ENCODE measurements at places on chromosomes 1 and 21.

DNA sequence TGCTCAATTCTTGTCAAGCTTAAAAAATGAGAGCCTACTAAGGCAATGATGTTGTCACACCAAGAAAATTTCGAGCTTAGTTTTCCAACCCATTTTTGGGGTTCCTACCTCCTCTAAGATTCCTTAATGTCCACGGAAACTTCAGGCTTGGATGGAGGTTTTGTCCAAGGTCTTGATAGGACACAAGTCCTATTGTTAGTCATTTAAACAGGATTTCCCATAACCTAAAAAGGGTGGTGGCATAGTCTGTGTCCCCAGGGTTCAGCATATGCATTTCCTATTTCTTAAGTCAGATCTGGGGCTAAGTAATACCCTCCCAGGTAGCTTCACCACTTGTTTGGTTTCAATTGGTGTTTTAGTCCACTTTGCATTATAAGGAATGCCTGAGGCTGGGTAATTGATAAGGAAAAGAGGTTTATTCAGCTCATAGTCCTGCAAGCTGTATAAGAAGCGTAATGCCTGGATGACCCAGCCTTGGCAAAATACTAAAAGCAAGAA is 10.9 kb upstream of the PADI2 start:
- DNase-seq: no peak

- no peak for DNase-seq
These were observed 15.4 kb downstream of the NPPA start for GRCh38 chr1:11831945-11832725.

- no peak for DNase-seq
These were observed 2.4 kb upstream of the RNU11 start for GRCh38 chr1:28646040-28646439.

- no peak for DNase-seq
These were observed 22.8 kb downstream of the NEK7 start for GRCh38 chr1:198179556-198179981.

DNA sequence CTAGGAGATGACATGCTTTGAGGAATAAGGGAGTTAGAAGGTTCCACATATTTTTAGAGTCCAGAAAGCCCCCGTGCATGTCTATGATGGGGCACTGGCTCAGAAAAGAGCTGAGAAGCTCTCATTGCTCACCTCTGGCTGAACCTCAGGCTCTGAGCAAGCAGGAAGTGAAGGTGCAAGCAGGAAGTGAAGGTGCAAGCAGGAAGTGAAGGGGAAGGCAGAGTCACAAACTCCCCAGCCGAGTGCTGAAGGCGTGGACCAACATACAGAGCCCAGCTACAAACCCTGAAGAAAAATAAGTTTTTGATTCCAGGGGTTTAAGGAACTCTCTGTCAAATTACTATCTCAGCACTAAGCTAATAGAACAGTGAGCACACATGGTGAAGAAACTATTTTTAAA is 7.0 kb downstream of the KRTAP10-8 start:
- no peak for DNase-seq

DNA sequence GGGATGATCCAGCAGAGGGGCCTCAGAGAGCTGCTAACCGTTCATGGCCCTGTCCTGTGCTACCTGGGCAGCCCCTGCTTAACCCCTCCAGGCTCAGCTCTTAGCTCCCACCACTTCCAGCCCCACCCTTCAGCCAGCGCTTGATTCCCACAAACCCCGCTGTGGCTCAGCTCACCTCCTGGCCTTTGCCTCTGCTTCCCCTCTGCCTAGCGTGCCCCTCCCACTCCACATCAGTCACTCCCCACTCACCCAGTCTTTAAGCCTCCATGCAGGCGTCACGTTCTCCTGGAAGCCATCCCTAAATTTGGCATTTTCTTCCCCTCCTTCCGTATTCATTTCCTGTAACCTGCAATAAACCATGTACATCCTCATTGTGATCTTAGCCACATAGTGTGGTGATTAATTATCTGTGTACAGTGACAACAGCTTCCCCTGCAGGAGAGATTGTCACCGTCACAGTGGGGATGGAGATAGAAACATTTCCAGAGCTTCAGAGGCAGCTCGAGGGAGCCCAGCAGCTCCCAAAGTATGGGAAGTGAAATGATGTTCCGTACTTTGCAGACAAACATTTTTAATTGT is 65.5 kb downstream of the EPHB2 start:
- no peak for DNase-seq

DNA sequence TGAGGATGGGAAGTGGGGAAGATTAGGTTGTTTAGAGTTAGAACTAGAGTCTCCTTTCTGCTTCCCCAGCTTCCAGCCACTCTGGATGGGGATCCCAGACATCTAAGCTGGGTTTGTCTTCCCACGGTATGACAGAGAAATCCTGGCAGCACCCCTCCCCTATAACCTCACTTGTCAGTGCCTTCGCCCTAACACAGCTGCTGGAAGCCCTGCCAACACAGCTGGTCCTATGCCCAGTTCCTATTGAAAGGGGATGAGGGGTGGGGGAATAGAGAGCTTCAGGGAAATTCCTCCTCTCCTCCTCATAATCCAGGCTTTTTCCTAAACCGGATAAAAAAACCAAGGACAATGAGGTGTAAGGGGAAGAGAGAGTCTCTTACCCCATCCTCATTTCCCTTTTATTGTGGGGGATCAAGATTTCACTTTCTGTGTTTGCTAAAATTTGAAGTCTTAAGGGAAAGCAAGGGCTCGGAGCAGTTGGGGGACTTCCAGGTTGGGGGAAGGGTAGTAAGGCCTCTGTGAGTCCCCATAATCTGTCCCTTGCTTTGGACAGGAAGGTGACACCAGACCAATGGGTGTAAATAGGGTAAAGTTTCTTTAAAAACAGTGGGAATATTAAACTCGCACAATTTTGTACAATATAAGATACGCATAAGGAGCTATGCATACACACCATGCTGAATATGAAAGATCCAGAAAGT is 590 bp downstream of the TMOD4 start:
- DNase-seq: no peak

DNA sequence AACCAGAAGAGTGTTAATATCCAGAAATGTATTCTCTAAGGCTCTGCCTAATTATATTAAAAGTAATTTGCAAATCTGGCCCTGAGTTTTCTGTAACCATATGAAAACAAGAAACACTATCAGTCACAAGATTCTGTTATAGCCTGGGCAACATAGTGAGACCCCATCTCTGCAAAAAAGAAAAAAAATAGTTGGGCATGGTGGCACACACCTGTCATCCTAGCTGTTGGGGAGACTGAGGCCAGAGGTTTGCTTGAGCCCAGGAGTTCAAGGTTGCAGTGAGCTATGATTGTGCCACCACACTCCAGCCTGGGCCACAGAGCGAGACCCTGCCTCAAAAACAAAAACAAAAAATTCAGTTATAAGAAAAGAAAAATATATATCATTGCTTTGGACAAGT is 25.6 kb downstream of the C1orf21 start:
- no peak for DNase-seq

DNA sequence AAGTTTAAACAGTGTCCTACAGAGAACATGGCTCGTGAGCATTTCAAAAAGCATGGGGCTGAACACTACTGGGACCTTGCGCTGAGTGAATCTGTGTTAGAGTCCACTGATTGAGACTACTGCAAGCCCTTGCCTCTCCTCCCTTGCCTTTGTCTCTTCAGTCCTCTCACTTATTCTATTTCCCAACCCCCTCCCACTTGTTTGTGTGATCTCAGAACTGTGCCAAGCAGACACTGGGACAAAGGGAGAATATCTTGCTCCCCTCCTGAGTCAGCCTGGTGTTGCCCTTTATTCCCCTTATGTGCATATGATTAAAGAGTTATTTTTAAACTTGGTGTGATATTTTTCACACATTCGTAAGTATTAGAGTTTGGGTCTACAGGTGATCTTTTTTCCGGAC is 11.1 kb upstream of the RPRD2 start:
- DNase-seq: no peak

- DNase-seq: peak; percentile 76
These were observed 1.7 kb upstream of the SORT1 start for GRCh38 chr1:109399326-109399957.

DNA sequence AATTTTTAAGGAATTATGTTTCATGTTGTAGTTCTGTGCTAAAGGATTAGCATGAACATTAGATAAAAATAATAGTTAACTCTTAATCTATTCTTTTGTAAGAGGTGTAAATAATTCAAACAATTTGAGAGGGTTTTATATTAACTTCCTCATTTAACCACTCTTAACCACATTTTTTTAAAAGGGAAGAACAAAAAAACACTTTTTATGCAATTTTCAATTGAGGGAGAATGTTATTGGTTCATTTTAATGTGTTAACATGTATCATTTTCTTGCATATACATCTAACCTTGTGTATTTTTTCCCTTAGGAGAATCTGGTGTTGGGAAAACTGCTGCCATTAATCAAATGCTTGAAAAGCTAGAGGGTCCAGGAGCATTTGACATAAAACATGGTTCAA is 169.0 kb downstream of the LBR start:
- DNase-seq: no peak

GRCh38 chr21:32994305-32994704 is 31.4 kb upstream of the OLIG2 start:
- DNase-seq: no peak

DNA sequence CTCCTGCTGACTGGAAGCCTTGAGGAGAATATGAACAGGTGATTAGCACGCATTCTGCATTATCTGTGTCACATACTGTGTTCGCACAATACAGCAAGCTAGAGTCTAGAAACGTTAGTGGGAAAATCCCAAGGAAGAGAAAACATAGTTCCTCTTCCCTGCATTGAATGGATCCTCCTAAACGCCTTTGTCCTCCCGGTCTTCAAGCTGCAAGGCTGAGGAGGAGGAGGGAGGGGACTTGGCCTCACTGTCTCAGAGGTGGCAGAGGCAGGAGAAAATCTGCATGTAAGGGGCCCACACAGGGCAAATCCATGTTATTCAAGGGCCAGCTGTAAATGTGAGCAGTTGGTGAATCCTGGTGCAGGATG is 34.4 kb downstream of the WNT9A start:
- DNase-seq: no peak

DNA sequence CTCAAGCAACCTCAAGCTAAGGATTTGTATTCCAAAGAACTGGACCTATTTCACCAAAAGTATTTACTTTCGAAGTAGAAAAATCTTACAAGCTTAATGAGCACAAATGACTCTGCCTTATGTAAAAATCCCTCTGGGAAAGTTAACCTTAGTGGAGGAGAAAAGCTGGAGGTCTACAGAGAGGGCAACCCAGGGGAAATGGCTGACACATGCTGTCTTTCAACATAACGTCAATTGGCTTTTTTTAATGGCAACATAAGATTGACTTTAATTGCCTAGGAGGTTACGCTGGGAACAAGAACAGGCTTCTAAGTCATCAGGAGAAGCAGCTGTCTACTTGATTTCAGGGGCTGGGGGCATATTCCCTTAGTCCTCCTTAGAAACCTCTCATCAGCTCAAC is 52.3 kb downstream of the UTP25 start:
- no peak for DNase-seq
